Skin of body (tissue), 3 donors: ENCODE measurements at places on chromosomes 5 and 9. TPM values are rescaled to one million over a fixed set of nuclear protein-coding genes. Genes with fewer than 3 reads are reported as not detected.

DNA sequence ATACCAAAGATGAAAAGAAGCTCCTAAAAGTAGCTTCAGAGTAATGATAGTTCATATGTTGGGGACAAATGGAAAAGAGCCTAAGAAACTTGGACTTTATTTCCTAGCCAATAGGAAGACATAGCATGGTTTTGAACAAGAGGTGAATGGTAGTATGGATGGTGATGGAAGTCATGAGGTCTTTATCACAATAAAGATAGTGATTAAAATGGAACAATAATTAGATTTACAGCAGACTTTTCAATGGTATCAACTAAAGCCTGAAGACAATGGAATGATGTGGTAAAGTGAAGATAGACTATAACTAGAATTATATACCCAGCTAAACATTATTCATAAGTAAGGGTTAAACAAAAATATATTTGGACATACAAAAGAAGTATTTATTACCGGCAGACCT is 131.2 kb downstream of the RAB3C start:
- no peak for DNase-seq

DNA sequence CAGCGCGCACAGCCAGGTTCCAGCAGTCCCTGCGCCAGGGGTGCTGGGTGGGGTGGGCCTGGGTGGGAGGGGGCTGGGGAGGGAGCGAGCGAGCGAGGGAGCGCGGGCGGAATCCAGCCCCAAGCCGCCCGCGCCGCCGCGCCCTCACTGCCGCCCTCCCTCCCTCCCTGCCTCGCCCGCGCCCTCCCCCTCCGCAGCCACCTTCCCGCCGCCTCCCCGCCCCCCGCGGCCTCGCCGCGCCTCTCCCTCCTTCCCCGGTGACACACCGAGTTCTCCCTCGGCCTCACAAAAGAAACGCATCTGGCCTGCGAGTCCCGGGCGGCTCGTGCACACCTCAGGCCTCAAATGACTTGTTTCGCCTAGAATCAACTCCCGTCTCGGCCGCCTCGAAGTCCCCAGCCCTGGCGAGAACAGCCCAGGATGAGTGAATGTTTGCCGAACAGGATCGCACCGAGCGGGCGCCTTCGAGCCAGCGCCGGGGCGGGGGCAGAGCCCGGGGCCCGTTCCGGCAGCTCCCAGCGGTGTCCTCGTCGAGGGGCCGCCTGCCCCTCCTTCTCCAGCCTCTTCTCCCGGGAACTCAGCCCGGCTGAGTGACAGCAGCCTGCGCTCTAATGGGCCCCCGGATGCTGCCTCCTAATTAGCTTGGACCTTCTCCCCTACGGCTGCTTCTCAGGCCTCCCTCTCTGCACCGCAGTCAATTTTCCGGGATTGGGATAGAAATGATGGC is 371 bp upstream of the PITX1 start:
- no peak for DNase-seq

ORM1 gene
- 4.8 TPM for total RNA-seq

- DNase-seq: no peak
These were observed 179.0 kb downstream of the MAN2A1 start for GRCh38 chr5:109868737-109869136.

PRDM9 gene
- not detected for total RNA-seq

EPB41L4B gene
- 11.3 TPM for total RNA-seq

DNA sequence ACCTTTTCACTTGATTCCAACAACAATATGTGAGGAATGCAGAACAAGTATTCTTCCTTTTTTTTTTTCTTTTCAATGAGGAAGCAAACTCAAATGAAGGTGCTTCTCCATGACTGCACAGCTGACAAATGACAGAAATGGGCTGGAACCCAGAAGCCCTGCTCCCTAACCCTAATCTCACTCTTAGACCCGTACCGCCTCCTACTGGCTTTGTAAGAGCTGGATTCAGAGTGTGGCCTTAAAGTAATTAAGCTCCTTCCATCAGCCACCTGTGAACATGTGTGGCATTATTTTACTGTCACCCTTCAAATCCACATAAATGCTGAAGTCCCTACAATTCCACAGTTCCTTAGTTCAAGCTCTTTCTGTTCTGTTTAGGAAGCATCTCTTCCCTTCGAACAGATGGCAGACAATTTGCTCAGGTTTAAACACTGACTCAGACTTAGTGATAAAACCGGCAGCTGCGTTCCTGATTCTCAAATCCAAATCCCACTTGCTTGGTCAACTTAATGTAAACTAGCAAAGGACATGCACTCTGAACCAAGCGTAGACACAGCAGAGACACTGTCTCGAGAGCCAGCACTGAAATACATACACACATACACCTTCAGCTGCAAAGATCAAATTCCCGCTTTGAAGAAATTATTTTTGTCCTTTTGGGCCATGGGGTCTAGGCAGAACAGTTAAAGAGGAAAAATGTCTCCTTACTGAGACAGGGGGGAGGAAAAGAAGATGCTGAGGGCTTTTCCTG is 316.7 kb upstream of the TLE4 start:
- DNase-seq: no peak

DNA sequence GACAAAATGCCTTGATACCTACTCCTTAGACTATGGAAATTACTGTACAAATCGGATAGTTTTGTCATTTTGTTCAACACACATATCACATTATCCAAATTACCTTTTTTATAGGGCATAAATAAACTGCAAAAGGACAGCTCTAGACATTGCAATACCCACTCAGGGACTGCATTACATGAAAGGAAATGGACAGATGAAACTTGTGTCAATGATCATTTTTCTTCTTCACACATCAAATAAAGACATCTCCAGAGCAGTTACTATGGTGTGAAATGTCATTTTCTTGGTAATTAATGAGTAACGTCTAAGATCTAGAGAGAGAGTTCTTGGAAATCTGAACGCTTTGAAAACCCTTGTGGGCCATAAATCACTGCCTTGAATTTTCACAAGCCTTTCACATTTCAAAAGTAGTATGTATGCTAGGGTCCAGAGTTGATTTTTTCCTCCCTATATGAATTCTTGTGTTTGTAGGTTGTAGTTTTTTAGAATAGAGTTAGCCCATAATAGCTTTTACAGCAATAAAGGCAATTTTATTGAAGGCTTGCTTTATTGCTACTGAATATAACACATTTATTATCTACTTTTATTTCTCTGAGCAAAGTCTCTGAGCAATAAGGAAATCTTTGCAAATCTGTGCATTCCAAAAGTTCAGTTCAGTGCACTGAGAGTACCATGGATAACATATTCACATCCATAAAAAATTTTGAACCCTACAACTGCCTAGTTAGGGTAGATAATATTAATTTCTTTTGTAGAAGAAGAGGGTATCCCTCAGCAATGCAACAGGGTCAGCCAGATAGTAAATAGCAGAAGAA is 358.0 kb upstream of the PCSK5 start:
- no peak for DNase-seq

- no peak for DNase-seq
These were observed 10.2 kb upstream of the ST8SIA4 start for GRCh38 chr5:100913298-100913697.

GRCh38 chr9:90864779-90865178 is 63.2 kb downstream of the SYK start:
- DNase-seq: no peak

LHX6 gene
- 0.99 TPM for total RNA-seq

PCDHGB2 gene
- 3.3 TPM for total RNA-seq

CENPK gene
- total RNA-seq: 20.3 TPM

- DNase-seq: no peak
These were observed 9.3 kb downstream of the OR1N2 start for GRCh38 chr9:122562134-122562760.

- DNase-seq: no peak
These were observed 121.2 kb downstream of the HTR4 start for GRCh38 chr5:148532969-148533670.

TEX48 gene
- total RNA-seq: not detected

SLC46A2 gene
- total RNA-seq: 1.2 TPM

DNA sequence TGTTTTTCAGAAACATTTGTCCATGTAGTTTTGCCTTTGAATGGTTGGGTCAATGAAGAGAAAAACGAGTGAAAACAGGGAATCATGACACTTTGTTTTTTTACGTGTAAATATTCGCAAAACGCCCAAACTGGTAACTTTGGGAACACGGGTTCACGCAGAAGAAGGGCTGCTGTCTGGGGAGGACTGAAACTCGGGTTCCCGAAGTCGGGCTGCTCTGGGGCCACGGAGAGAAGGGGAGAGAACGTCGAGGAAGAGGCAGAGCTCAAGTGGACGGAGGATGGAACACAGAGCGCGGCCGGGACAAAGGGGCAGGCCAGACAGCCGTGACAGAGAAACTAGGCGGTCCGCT is 478 bp upstream of the SETD9 start:
- peak; percentile 65 for DNase-seq

- DNase-seq: no peak
These were observed 184.8 kb upstream of the RASEF start for GRCh38 chr9:83247732-83248131.

VLDLR gene
- 15.9 TPM for total RNA-seq

GRCh38 chr5:54171645-54172384 is 138.6 kb downstream of the ARL15 start:
- no peak for DNase-seq

GRCh38 chr9:36679710-36680109 is 107.0 kb downstream of the MELK start:
- DNase-seq: no peak

GRCh38 chr5:150295741-150296486 is 6.3 kb upstream of the CAMK2A start:
- DNase-seq: no peak

DNA sequence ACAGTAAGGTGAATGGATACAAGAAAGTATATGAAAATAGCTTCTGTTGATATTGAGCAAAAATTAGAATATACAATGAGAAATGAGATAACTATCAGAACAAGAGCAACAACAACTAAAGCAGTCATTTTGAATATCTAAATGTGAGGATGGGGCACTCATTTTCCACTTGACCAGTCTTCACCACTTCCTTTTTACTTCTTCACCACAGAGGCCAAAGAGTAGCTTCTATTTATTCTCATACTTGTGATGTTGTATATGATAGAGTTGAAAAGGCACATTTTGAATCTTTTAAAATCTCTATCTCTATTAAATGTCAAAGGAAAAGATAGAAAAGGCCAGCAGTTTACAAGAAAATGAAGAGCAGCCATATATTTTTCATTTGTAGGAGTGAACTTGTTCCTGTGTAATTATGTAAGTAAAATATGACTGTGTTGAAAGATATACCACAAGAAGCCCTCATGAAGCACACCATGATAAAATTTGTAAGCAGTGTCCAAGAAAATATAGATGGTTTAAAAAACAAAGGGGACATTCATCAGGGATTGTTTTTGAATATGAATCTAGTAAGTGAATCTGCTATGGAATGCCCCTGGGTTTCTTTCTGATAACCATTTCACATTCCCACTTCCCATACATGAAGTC is 39.2 kb downstream of the ADAMTS19 start:
- no peak for DNase-seq

CCNI2 gene
- total RNA-seq: 0.30 TPM

DNA sequence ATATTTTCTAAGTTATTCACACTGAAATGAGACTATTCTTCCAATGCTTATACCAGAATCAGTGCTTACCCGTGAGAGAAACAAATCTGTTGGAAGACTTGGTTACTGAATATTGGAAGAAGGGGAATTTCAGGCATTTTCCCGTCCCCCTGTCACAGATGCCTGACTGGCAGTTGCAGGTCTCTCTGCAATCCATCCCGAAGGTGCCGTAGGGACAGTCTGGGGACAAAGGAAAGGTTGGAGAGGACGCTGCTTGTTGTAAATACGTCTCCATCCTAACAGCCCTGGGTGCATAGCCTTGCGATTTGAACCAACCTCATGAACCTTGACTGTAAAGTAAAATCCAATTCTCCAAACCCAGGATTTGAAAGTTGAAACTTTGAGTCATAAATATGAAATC is 3.5 kb downstream of the ESM1 start:
- no peak for DNase-seq

DNA sequence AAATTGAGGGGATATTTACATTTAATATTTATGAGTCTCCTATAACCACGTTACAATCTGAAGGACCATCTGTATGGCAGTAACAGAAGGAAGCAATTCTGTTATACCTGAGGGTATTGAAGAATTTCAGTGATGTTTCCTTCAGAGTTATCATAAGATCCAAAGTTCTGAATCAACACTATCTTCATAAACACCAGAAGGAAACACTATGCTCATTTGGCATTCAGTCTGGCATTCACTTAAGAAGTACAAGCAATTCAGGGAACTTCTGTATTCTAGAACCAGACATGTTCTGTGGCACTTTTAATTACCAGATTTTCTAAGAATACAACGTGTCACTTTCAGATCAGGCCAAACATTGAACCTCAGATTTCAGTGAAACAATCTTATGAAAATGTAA is 9.6 kb downstream of the DAB2 start:
- DNase-seq: peak; percentile 23

SHLD3 gene
- 4.2 TPM for total RNA-seq

GRCh38 chr9:22111176-22111953 is 102.3 kb upstream of the CDKN2B start:
- no peak for DNase-seq

NEUROG1 gene
- total RNA-seq: not detected

GRCh38 chr5:123855609-123856008 is 343.6 kb downstream of the CSNK1G3 start:
- no peak for DNase-seq

DNA sequence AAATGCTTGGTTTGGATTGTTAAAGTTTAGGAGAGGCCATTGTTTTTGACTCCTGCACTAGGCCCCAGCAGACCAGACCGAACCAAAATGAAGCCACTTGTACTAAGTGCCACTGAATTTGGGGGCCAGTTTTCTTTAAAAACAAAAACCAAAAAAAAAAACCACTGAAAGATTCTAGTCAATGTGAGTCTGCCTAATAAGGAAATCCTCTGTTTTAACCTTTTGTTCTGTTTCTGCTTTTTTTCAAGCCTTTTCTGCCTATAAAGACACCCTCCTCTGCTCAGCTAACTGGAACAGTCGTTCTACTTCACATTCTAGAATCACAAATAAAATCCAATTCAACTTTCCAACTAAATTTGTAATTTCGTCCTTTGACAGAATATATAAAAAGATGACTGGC is 64.9 kb downstream of the SERINC5 start:
- no peak for DNase-seq

DNA sequence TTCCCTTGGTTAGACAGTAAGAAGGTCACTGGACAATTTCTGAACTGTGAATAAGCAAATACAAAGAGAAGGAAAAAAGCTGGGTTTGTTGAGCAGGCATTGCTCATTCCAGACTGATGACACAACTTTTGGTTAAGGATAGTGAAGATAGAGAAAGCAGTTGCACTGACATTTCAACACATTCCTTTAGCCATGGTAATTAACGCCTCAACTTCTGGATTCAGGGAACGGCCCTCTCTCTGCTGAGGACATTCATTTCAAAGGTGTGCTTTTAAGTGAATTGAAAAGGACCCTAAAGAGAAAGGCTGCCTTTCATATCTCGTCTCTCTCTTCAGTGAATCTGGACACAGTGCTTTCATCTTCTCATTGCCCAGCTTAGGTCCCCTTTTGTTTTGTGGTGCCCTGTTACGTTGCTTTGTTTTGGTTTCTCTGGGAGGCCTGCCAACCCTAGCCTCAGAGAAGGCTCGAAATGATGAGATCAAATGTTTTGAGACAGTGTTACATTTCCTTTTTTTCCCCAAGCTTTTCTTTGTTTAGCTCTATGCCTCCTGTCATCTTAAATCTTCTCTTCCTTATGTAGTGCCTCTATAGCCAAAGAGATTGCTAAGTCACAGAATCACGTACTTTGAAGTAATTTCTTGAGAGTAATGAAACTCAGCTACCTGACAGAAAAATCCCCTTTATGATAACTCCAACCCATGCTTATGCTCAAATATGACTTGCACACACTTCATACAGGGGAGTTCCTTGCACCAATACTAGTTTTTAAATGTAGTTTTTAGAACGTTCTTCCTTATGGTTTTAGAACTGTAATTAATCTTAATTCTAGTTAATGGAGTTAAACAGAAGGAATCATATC is 94.4 kb upstream of the IFNE start:
- no peak for DNase-seq

PTGR1 gene
- 40.2 TPM for total RNA-seq

- DNase-seq: no peak
These were observed 248.2 kb downstream of the EFNA5 start for GRCh38 chr5:107422494-107422893.
